ENCODE measurements at places on chromosomes 13 and 19.

- DNase-seq, result no peak
Observed at GRCh38 chr13:50130123-50130946, 115.1 kb downstream of the KCNRG start.

DNA sequence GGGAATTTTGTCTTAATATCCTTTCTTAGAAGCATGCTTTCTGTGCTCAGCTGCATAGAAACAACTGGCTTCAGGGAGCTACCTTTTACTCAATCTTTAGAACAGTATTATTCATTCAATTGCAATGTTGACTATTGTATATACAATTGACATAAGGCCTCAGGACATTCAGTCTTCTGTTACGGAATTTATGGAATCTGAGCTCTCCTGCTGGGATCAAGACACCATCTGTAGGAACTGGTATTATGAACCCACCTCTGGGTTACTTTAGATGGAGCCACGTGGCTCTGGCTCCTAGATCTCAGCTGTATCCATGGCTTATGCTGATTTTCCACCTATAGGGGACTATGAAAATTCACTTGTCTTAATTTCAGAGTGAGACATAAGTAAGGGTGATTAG lies 716.2 kb upstream of the GPC6 start:
- DNase-seq, result no peak

- DNase-seq, result no peak
Observed at GRCh38 chr19:35045667-35046300, 4.3 kb downstream of the HPN start.

DNA sequence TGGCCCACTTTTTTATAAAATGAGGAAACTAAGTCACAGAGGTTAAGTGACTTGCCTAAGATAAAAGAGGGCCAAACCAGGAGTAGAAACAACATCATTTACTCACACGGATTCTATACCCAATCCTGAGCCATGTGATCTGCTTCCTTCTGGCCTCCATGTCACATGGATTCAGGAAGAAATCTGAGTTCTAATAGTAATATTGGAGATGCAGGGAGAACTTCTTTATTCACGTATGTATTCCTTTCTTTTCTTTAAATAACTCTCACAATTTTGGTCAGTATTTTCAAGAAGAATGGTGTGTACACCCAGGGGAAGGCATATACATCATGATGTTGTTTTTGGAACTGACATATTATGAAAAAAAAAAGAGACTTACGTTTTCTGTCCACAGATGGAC lies 1.8 kb downstream of the POSTN start:
- DNase-seq, result no peak

- DNase-seq, result no peak
Observed at GRCh38 chr13:31598990-31599389, 140.3 kb upstream of the RXFP2 start.

- DNase-seq, result no peak
Observed at GRCh38 chr19:54255105-54255775, 1.8 kb downstream of the LILRB5 start.

GRCh38 chr19:23785982-23786381 lies 27.3 kb upstream of the ZNF681 start:
- DNase-seq, result no peak

GRCh38 chr13:30111810-30112209 lies 195.5 kb downstream of the KATNAL1 start:
- no peak for DNase-seq

DNA sequence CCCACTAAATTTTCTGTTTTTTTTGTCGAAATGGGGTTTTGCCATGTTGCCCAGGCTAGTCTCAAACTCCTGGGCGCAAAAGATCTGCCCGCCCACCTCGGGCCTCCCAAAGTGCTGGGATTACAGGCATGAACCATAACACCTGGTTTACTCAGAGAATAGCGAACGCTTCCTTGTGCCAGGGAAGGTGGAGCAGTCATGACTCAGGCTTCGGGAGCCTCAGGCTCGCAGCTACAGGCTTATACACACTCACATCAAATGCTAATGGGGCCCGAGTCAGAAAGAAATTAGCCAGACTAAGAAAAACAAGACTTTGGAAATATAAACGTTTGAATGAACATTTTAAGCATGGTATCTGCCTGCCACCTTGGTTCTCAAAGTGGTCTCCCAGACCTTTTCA lies 11.0 kb upstream of the TPT1 start:
- no peak for DNase-seq

GRCh38 chr19:46081928-46082727 lies 41.3 kb upstream of the IGFL4 start:
- DNase-seq, result peak; percentile 38

DNA sequence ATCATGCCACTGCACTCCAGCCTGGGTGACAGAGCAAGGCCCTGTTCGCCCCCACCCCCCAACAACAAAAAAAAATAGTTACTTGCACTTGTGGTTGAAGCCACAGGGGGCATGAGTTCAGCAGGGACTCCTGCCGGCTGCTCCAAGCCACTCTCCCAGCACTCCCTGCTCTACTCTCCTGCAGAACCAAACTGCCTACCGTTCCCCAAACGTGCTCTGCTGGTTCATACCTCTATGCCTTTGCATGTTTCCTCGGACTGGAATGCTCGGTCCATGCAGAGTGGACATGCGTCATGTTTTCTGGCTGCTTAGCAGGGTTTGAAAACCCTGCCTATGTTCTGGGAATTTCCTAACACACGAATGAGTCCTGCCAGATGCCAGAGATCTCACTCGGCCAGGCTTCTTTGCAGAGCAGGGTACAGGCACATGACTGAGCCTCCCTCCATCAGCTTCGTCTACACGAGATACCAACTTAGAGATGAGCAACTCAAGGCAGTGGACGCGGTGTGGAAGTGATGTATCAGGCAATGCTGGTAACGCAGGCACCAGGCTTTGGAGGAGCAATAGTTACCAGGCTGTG lies 8.5 kb upstream of the SLC25A15 start:
- no peak for DNase-seq

DNA sequence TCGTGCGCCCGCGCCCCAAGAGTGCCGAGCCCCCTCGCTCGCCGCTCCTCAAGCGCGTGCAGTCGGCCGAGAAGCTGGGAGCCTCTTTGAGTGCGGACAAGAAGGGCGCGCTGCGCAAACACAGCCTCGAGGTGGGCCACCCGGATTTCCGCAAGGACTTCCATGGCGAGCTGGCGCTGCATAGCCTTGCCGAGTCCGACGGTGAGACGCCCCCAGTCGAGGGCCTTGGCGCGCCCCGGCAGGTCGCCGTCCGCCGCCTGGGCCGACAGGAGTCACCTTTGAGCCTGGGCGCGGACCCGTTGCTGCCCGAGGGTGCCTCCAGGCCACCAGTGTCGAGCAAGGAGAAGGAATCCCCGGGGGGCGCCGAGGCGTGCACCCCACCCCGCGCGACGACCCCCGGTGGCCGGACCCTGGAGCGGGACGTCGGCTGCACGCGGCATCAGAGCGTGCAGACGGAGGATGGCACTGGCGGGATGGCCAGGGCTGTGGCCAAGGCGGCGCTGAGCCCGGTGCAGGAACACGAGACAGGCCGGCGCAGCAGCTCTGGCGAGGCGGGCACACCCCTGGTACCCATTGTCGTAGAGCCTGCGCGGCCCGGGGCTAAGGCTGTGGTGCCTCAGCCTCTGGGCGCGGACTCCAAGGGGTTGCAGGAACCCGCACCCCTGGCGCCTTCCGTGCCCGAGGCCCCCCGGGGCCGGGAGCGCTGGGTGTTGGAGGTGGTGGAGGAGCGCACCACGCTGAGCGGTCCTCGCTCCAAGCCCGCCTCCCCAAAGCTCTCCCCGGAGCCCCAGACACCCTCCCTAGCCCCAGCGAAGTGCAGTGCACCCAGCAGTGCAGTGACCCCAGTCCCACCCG lies 7.1 kb downstream of the DNASE2 start:
- DNase-seq, result no peak

- DNase-seq, result no peak
Observed at GRCh38 chr13:30675717-30676116, 58.0 kb downstream of the USPL1 start.

DNA sequence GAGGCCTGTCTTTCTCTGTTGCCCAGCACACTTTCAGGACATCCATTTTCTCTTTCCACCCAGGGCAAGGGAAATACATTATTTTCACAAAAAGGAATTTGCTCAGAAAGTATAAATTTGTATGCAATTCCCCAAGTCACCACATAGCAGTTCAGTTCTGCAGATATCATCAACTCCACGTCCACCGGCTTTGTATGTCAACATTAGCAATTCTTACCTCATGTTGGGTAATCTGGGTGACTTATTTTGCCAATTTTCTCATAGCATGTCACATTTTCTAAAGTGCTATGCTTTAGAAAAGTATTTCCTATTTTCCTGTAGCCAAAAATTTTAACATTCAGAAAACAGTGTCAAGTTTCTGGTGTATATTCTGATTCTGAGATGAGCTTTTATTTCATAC lies 501.8 kb downstream of the EFNB2 start:
- DNase-seq, result peak; percentile 47

GRCh38 chr13:26029581-26030136 lies 22.2 kb downstream of the SHISA2 start:
- no peak for DNase-seq

- DNase-seq, result no peak
Observed at GRCh38 chr13:44876782-44877324, 112.4 kb downstream of the NUFIP1 start.

DNA sequence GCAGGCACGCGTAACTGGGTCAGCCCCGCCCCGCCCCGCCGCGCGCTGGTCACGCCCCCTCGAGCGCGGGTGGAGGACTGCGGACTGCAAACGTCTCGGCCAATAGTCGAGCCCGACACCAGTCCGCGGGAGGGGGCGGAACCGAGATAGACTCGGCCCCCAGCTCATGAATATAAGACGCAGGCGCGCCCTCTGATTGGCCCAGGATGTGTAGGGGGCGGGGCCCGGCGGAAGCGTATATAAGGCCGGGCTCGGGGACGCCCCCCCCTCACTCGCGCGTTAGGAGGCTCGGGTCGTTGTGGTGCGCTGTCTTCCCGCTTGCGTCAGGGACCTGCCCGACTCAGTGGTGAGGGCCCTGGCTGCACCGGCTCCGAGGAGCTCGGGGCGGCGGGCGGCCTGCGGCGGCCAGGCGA lies at the start of gene CIRBP:
Gene CIRBP (plus strand): TSS at position 268 of the 413 bp plus-strand sequence. CDS start 1,602 bp downstream, outside the sequence.
- peak; percentile 100 for DNase-seq

DNA sequence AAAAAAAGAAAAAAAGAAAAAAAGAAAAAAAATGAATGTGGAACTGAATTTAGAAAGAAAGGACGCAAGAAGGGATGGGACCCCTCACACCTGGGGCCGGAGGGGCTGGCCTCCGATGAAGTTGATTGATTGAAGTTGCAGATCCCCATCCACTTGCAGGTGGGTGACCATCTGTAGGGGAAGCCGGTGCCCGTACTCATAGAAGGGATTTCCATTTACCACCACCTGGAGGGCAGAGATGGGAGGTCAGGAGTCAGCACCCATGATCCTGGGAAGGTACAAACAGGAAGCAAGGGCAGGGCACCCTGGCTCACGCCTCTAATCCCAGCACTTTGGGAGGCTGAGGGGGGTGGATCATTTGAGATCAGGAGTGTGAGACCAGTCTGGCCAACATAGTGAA lies 6.4 kb downstream of the LGALS4 start:
- DNase-seq, result no peak

- DNase-seq, result no peak
Observed at GRCh38 chr19:2488405-2488941, 12.5 kb downstream of the GADD45B start.

DNA sequence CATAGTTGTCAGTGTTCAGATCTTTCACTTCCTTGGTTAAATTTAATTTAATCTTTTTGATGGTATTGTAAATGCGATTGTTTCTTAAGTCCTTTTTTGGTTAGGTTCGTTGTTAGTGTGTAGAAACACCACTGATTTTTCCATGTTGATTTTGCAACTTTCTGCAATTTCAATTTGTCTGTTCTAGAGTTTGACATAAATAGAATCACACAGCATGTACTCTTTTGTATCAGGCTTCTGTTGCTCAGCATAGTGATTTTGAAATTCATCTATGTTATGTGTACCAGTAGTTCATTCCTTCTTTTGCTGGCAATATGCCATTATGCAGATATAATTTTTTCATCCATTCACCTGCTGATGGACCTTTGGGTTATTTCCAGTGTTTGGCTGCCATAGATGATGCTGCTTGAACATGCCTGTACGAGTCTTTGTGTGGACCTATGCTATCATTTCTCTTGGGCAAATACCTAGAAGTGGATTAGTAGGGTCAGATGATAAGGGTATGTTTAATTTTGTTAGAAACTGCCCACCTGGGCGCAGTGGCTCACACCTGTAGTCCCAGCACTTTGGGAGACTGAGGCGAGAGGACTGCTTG lies 33.1 kb downstream of the BICRA start:
- no peak for DNase-seq

DNA sequence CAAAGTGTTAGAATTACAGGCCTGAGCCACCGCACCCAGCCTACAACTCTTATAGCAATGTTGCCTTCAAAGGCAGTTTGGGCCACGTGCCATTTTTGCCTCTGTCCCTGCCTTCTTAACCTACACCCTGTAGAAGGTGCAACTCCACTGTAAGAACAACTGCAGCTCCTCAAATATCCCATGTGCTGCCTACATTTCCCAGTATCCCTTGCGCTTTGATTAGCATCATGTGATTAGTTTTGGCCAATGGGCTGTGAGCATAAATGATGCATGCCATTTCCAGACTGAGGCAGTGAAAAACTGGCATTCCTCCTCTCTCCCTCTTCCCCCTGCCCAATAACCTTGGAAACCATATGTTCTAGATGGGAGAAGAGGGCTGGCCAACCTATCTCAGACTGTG lies 75.2 kb upstream of the MRI1 start:
- DNase-seq, result peak; percentile 85

DNA sequence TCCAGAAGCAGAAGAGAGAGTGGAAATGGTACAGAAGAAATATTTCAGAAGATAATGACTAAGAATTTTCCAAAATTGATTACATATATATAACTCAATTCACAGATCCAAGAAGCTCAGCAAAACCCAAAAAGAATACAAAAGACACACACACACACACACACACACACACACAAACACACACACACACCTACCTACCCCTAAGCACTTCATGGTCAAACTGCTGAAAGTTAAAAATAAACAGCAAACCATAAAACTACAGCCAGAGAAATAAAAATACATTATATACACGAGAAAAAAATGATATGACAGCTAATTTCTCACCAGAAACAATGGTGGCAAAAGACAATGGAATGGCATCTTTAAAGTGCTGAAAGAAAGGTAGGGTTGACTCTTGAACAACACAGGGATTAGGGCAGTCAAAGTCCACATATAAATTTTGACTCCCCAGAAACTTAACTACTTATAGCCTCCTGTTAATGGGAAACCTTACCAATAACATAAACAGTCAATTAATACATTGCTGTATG lies 49.2 kb downstream of the DIAPH3 start:
- DNase-seq, result no peak

DNA sequence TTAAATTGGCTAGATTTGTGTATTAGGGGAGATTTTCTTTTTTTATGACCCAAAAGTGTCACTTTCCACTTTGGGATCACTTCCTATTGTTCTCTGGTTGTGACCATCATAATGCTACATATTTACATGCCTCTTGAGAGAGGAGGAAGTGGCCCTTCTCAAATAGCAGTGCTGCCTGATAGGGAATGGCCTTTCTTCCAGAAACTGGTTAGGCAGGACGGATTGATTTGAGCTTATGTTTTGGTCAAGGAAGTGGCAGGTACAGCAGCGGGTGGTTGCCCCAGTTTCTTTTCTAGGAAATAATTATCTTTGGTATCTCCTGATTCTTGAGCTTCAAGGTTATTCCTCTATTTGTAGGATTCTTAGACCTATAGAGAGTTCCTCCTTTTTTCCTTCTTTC lies 21.9 kb upstream of the WTIP start:
- DNase-seq, result no peak

GRCh38 chr19:38149661-38150061 lies 74.4 kb downstream of the DPF1 start:
- DNase-seq, result no peak
